ENCODE measurements at places on chromosomes 7 and 10.

- DNase-seq, result no peak
Measured at GRCh38 chr10:19825700-19826099, 9.5 kb downstream of the PLXDC2 start.

DNA sequence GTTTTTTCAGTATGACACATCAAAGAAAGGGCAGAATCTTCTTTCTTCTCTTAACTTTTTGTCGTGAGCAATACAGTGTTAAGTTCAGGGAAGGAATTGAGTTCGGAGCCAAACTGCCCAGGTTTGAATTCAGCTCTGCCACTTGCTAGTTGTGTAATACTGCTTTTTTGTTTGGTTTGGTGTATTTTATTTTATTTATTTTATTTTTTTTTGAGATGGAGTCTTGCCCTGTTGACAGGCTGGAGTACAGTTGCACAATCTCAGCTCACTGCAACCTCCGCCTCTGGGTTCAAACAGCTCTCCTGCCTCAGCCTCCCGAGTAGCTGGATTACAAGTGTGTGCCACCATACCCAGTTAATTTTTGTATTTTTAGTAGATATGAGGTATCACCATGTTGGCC lies 539.8 kb upstream of the GALNT17 start:
- no peak for DNase-seq

DNA sequence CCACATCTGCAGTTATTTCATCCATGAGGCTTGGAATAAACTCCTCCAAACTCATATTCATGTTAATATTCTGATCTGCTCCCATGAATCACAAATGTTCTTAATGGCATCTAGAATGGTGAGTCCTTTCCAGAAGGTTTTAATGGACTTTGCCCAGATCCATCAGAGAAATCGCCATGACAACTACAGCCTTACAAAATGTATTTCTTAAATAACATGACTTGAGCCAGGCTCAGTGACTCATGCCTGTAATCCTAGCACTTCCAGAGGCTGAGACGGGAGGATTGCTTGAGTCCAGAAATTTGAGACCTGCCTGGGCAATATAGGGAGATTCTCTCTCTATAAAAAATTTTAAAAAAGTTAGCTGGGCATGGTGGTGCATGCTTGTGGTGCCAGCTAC lies 102.1 kb upstream of the TMEM168 start:
- DNase-seq, result no peak

DNA sequence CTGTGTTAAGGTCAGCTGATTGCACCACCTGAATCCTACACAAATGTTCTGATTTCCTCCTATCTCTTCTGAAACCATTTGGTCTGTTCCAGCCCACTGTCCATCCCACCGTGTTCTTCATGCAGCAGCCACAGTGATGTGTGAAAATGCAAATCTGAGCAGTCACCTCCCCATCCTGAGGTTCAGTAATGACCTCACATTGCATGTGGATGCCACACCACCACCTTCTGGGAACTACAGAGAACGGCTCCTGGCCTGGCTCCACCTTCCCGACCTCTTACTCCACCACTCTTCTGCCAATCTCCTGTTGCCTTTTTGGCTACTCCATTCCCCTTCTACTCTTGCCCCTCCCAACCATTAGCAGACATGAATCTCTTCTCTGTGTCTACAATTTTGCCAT lies 244.4 kb downstream of the TNS3 start:
- DNase-seq, result no peak

- DNase-seq, result no peak
Measured at GRCh38 chr7:50696810-50697582, 85.7 kb downstream of the GRB10 start.

DNA sequence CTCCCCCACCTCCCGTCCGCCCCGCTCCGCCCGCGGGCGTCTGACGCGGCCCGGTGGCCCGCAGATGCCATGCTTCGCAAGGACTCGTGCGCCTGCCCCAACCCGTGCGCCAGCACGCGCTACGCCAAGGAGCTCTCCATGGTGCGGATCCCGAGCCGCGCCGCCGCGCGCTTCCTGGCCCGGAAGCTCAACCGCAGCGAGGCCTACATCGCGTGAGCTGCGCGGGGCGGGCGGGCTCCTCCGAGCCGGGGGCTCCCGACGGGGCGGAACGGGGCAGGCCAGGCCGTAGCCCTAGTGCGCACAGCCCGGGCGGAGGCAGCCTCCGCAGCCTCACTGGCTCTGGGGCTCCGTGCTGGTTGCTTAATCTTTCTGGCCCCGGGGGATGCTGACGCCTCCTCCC lies 2.8 kb downstream of the ASIC3 start:
- no peak for DNase-seq

GRCh38 chr7:71439321-71439720 lies 307.4 kb downstream of the GALNT17 start:
- no peak for DNase-seq

- DNase-seq, result no peak
Measured at GRCh38 chr10:1124796-1125195, 68.6 kb downstream of the WDR37 start.

DNA sequence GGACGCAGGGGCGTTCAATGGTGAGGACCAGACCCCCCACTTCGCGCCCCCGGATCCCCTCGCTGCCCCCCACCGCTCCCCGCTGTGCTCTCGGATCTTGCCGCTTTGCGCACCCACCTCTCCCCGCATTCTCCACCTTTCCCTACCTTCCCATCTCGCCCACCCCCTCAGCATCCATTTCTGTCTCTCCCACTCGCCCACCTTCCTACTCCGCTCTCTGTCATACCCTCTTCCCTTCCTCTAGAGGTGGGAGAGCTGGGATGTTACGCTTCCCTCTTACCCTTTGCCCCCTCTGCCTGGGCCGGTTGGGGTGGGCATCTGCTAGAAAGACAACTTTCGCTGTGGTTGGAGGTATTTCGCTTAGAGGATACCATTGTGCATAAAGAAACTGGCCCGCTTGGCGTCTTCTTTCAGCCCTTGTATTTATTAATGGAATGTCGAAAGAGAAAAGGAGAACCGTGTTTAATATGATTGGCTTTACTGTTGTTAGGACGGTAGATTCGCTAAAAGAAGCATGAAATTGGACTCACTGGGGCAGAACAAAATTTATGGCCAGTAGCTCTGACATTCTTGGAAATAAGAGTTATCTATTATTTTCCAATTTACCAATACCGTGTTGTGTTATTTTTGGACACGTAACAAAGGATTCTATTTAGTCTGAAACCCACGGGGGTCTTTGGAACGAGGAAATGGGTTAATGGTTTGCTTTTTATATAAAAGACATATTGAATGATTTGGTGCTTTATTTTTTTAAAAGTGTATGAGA lies 873 bp downstream of the PRKAR2B start:
- DNase-seq, result no peak

- no peak for DNase-seq
Measured at GRCh38 chr7:148211740-148212151, 378.8 kb upstream of the C7orf33 start.

- no peak for DNase-seq
Measured at GRCh38 chr10:68088740-68089139, 13.7 kb upstream of the HERC4 start.

DNA sequence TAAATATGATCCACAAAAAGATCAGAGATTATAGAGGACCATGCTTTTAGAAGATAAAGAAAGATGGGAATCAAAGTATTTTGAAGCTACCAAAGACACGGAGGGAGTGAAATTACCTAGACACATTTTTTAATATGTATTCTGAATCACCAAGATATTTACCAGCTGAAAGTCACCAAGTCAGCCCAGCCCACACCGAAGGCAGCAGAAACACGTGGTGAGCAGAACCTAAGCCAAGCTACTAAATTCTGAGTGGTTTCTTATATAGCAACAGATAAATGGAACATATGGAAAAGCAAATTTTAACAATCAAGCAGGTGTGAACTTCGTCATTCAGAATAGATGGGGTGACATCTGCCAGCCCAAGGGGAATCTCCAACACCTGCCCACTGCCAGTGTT lies 134.7 kb upstream of the AKR1E2 start:
- DNase-seq, result no peak

GRCh38 chr7:105084581-105084980 lies 70.6 kb downstream of the KMT2E start:
- no peak for DNase-seq

Data from RPMI8226 (cell line).